Stimulated activated CD8-positive, alpha-beta memory T cell treated with anti-CD3 and anti-CD28 coated beads, Interleukin-4, amount 100 ng/mL, for 1 hour (primary cell): ENCODE measurements at places on chromosomes 4 and X.

- DNase-seq: no peak
Observed at GRCh38 chr4:78734441-78735162, 41.5 kb upstream of the BMP2K start.

DNA sequence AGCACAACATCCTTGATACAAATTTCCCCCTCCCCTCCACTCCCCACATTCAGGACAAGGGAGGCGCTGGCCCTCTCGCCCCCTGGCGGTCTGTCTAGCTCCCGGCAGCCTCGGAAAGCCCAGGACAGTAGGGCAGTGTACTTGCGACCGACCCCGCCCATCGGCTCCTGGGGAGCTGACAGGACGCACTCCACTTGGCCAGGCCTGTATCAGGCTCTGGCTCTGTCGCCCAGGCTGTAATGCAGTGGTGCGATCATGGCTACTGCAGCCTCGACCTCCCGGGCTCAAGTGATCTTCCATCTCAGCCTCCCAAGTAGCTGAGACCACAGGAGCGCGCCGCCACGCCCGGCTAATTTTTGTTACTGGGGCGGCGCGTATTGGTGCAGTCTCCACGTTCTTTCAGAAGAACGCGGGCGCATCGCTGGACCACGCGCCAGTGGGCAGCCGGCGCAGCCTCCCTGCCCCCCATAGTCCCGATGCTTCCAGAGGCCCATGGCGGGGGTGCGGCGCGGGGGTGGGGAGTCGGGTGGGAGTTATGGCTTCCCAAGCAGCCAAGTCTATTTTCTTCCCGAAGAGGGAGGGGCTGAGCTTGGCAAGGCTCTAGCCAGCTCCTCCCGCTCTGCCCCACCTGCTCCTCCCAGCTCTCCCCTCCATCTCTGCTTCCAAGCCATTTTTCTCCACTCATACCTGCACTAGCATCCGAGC, 7.8 kb upstream of the AKAP14 start:
- DNase-seq: peak; percentile 17

- DNase-seq: no peak
Observed at GRCh38 chr4:19961091-19961490, 290.6 kb upstream of the SLIT2 start.

DNA sequence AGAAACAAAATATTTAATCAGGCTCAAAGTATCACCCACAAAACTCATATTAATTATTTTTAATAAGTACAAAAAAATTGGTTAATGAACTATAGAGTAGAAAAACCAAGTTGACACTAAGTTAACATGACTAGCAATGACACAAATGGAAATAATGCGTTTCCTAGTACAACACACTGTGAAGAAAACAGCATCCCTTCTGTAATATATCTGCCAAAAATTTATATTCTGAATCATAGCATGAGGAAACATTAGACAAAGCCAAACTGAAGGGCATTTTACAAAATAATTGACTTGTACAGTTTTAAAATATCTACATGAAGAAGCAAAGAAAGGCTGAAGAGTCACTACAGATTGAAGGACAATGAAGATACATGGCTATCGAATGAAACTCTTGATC, 477.6 kb upstream of the INTU start:
- DNase-seq: no peak

DNA sequence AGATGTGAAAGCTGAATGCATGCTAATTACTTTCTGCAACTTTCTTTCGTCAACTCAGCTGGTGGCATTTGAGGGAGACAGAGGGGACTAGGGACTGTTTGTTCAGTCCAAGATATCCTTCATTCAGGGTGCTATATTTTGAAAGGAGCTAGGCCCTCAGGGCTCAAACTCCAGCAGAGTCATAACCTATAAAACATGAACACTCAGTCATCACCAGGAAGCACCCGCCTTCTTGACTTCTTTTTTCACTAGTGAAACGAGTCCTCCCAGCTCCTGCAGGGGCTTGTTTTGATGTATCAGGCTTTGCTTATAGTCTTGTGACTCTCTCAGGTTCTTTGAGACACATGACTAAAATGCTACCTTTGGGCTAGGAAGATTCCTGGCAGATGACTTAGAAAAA, 230.6 kb downstream of the PCDH7 start:
- no peak for DNase-seq

DNA sequence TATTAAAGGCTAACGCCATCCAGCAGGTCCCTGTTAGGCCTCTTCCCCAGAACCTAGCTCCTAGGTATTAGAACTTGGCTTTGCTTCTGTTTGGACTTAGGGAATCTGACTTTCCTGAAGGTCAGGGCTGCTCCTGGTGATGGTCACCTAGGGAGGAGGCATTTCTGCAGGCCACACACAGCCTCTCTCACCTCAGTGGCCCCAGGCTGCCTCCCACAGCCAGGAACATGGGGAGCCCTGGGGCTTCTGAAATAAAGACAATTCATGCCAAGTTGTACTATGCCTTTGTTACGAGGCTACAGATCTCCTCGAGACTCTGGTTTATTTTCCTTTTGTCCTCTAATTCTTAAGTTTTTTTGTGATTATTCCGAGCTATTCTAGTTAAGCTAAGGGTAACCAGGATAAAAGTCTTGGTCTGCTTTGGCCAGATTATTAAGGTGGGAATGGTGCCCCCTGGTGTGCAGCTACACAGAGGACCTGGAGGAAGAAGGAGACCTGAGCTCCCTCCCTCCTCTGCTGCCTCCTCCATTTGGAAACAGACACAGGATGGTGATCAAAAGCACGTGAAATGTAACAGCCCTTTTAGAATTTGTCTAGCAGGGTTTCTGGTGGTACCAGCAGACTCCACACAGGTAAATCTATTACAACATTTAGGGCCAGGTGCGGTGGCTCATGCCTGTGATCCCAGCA, 131.0 kb downstream of the DCLK2 start:
- DNase-seq: no peak

DNA sequence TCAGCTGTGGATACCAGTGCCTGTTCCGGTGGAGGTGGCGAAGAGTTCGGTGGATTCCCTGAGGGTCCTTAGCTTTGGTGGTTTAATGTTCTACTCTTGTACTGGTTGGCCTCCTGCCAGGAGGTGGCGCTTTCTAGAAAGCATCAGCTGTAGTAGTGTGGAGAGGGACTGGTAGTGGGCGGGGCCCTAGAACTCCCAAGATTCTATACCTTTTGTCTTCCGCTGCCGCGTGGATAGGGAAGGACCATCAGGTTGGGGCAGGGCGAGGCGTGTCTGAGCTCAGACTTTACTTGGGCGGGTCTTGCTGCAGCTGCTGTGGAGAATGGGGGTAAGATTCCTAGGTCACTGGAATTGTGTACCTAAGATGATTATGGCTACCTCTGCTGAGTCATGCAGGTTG, 390.3 kb downstream of the FAM47A start:
- no peak for DNase-seq

DNA sequence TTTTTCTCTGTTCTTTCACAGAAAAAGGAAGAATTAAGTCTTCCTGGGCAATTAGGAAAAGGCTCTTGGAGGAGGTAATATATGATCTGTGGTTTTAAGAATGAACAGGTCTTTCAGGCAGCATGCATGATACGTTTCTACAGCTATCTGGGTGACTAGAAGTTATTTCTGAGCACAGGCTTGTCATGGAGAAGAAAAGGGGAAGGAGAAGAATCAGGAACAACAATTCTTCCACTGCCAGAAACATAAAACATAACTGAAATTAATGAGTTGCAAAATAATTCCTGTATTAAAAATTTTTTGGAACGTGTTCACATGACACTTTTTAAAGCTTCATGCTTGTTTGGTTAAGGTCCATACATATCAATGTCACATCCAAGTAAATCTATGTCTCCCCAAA, 17.7 kb upstream of the STIM2 start:
- no peak for DNase-seq

DNA sequence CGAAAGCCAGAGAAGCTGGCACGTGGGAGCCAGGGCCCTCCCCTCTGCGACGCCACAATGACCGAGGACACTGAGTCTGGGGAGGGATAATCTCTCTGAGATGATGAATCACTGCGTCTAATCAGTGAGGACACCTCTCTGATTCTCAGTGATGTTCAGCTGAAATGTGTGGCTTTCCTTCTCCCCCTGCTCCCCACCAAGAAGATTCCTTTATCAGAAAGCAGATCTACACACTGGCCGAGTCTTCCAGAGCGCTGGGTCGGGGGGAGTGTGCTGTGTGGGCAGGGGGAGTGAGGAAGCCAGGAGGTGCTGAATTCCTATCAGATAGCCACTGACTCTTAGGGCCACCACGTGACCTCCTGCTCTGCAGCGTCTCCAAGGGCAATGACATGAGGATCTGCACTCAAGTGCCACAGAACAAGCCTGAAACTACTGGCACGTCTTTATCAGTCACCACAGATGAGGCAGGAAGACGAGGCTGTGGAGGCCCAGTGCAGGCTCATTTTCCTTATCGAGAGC, 89.2 kb downstream of the GATB start:
- no peak for DNase-seq

DNA sequence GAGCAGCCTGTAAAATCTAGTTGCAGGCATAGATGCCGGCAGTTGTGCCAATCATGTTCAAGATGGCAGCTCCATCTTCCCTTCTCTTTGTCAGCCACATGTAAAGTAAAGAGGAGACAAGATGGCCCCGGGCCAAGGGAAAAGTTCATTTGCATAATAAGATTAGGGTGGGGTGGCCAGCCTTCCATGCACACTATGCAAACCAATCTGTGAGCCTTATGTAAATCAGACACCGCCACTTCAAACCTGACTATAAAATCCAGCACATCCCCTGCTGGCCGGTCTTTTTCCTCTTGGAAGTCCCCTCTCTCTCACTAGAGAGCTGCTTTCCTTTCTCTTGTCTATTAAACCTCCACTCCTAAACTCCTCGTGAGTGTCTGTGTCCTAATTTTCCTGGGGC, 78.9 kb upstream of the CBR4 start:
- DNase-seq: no peak

DNA sequence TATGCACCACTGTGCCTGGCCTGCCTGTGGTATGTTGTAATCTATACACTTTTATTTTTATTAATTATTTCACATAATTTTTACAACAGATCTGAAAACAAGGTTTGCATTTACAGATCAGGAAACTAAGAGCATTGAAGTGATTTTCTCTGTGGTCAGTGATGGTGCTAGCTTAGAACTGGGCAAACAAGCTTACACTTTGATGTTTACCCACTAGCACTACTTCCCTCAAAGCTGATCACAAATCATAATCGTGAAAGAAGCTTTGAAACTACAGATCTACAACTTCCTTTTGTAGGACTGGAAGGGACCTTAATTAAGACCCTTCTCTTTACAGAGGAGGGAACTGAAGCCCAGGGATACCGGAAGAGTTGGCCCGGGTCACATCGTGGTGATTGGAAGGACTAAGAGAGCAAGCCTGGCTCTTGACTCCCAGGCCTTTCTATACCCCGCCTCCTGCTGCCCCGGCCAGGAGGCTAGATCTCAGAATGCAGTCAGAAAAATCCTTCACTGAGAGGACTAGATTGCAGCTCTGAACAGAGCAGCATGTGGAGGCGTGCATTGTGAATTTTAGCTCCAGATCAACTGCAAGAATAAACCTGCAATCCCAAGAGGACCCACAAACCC, 93.7 kb upstream of the ZNF827 start:
- DNase-seq: no peak

DNA sequence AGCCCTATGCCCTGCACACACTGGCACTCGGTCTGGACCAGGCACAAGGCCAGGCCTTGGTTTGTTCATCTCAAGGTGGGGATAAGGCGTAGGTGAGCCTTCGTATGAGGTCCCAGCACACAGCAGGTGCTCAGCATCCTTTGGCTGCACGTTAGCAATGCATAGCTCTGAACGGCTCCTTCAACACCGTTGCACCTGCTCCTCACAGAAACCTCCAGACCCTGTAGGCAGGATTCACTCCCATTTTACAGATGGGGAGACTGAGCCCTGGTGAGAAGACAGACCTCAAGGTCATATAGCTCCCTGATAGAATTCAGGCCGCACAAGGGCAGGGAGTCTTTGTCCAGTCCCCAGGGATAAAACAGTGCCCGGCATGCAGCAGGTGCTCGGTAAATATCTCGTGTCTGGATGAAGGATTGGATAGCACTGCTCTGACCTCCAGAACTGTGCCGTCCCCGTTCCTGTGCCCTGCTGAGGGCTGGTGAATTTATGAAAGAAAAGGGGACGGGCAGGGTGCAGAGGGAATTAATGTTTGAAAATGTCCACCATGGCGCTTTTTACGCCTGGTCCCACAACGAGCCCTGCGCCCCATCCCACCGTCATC, 2.4 kb downstream of the PPP2R2C start:
- DNase-seq: no peak

DNA sequence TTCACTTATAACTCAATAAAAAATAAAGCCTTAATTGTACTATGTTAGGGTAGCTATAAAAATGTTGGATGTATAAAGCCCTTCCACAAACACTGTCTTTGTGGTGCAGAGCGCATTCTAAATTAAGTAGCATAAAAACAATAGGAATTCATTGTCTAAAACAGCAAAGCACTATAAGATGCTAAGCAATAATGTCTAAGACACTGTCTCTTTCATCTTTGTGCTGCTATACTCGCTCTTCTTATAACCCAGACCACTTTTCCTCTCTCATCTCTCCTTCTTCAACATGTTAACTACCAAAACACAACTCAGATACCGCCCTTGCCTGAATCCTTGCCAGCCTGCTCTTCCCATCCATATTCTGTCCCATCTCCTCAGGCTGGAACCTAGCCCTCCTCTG, 170.0 kb downstream of the CENPC start:
- no peak for DNase-seq

- DNase-seq: no peak
Observed at GRCh38 chr4:17033768-17034181, 135.3 kb upstream of the LDB2 start.

- no peak for DNase-seq
Observed at GRCh38 chr4:186698028-186698427, 25.6 kb downstream of the FAT1 start.

DNA sequence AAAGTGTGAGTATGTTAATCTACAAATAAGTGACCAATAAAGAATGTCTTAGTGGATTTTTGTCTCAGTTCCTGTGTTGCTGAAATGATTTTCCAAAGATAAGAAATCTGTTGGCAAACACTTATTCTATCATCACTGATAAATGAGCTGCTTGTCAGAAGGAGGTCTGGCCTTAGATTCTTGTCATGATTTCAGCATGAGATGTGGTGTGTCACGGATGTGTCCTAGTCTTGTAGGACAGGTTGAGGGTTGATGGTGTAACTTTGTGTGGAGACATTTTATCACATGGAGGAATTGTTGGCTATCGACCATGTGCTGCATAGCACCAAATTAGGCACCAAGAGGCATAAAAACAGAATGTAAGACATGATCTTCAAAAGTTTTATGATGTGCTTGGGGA, 31.8 kb upstream of the LIMCH1 start:
- DNase-seq: no peak

DNA sequence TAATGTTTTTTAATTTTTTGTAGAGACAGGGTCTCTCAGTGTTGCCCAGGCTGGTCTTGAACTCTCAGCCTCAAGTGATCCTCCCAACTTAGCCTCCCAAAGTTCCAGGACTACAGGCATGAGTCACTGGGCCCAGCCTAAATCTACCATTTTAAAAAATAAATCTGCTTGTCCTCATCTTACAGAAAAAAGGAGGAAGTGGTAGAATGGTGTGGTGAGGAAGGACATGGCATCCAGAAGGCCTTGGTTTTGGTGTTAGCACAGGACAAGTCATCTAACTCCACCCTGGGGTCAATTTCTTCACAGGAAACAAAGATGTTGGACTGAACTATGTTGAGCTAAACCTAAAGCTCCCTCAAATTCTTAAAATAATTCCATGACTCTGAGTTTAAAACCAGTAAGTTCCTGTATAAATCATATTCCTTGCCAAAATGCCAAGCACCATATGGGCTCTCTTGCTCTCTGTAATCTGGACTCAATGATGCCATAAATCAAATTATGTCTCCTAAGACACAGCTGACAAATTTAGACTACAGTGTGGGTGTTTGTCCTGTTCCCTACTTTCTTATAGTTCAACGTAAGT, 253.9 kb upstream of the NOCT start:
- no peak for DNase-seq

GRCh38 chrX:130615941-130616340, 214.2 kb downstream of the RBMX2 start:
- DNase-seq: no peak
